GM12878 (cell line): ENCODE measurements at places on chromosomes 5 and 9.

DNA sequence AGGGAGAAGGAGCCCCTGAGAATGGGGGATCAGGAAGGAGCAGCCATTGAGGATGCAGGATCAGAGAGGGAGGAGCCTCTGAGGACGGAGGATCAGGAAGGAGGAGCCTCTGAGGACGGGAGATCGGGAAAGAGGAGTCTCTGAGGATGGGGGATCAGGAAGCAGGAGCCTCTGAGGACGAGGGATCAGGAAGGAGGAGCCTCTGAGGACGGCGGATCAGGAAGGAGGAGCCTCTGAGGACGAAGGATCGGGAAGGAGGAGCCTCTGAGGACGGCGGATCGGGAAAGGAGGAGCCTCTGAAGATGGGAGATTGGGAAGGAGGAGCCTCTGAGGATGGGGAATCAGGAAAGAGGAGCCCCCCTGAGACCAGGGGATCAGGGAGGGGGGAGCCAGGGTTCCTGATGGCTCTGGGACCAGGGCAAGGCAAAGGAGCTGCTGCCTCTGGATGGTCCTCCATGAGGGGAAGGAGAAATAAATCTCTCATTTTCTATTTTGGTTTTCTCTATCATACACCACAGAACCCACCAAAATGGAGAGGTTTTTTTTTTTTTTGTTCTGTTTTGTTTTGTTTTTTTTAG is 22.6 kb upstream of the SARDH start:
- DNase-seq: no peak

GRCh38 chr5:369151-369868 is 47.8 kb downstream of the AHRR start:
- peak; percentile 40 for DNase-seq

DNA sequence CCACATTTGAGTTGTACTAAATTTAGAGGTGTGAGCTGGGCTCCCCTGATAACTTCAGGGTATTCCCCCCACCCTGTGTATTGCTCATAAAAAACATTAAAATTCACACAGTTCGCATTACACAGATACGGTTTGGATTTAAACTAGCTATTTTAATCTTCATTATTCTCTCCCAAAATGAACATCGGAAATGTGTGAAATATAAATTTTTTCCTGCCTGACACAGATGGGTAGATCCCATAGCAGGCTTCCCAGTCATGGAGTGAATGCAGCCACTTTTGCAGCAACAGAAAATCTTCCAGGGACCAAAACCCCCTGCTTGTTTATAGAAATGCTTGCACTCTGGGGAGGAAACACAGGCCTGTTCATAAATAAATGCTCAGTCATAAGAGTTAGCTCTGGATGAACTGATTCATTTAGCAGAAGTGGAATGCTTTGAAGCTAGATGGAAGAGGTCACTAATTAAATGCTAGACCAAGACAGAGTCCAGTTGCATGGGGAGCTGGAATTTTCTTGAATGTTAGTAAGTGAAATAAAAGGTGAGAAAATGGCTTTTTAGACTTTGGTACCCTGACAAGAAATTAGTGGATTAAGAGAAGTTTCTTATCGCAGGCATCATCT is 115.6 kb downstream of the PDE8B start:
- no peak for DNase-seq

DNA sequence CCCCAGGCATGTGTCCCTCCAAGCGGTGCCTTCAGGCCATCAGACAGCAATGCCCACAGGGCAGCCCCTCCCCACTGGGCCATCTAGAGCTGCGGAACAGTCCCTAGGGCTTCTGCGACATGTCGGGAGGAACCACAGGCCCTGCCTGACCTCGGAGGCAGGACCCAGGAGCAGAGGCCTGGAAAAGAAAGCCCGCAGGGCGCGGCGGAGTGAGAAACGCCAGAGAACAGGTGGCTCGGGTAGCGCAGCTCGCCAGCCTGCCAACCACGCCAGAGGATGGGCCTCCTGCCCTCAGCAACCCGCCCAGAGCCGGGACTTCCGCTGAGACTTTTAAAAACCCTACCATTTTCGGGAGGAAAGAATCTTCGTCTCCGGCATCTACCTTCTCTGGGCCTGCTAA is 715 bp downstream of the LCN8 start:
- DNase-seq: no peak

DNA sequence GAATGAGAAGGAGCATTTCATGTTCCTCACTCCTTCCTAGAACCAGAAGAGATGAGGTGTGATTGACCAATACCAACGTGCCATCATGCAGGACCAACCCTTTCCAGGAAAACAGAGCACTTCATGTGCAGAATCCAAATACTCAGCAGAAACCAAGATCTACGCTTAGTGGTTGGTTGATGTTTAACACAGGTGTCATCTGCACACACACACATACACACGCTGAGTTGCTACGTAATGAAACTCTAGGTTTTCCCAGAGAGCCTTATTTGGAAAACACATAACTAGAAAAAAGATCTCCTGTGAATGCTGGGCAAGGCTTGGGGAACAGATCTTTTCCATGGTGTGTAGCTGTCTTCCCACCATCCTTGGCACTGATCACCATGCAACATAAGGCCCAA is 21.1 kb upstream of the ZNF622 start:
- no peak for DNase-seq

DNA sequence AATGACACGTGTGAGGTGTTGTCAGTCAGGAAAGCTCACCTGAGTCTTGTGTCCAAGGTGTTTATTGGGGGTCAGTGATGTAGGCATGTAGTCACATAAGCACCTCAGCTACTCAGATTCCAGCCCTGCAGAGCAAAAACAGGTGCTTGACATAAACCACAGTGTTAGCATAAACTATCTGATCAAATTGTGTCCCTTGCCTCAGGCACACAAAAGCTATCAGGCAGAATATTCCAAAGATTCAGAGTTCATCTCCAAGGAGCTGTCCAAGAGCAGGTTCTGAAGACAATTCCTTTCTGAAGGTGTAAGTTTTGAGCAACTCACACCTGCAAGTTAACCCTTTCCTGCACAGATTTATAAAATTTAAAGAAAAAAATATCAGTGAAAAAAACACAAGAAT is 102.2 kb upstream of the ITGA1 start:
- no peak for DNase-seq

DNA sequence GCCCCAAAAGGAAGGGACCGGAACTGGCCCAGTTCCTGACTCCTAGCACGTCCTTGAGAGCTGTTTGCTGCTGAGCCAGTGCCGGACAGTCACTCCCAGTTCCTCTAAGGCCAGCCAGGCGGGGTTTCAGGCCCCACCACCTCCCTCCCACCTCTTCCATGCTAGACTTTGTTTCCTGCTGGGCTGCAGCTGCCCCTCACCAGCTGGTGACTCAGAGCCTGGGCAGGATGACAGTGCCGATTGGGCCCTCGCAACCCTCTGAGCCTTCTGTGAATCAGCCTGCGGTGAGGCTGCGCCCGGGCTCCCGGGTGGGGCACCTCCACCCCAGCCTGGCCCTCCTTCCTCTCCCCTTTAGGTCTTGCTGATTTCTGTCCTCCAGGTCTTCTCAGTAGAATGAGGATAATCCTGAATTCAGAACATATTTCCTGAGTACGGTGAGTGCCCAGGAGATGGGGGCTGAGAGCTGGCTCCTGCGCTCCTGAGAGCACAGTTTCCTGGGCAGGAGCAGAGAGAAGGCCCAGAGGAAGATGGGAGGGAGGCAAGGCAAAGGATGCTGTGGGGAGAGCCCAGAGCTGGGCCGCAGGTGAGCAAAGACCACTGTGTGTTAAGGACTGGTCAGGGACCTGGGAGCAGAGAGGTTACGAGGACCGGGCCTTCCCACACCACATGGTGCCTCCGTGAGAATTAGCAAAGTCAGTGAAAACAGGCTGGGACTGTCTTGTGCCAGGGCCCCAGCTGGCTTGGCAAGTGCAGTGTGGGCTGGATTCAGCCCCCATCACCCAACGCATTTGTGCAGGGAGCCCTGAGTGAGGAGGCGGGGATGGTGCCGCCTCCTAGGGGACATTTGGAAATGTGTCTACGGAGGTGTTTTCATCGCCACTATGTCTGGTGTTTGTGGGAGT is 32.9 kb upstream of the STXBP1 start:
- DNase-seq: peak; percentile 32

DNA sequence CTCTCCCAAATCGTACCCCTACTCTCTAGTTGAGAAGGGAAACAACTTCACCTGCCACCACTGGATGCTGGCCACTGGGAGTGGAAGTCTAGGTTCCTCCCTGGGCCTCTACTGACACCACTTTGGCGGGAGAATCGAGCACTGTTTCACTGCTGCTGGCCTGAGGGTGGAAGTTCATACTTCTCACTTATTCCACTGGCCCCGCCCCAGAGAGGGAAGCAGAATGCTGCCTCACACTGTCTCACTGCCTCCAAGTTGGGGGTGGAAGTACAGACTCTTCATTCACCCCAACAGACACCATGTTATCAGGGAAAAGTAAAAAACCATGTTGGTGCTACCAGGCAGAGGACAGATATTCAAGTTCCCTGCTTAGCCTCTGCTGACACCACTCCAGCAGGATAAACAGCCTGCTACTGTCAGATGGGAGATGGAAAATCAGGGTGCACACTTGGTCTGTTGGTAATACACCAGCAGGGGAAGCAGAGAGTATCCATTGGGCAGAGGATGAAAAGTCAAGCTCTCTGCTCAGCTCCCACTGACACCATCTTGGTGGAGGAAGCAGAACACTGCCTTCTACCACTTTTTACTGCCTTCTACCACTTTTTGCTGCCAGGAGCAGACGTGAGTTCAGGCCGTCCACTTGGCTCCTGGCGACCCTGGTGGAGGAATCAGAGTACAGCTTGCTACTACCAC is 159.4 kb downstream of the SIL1 start:
- DNase-seq: no peak

DNA sequence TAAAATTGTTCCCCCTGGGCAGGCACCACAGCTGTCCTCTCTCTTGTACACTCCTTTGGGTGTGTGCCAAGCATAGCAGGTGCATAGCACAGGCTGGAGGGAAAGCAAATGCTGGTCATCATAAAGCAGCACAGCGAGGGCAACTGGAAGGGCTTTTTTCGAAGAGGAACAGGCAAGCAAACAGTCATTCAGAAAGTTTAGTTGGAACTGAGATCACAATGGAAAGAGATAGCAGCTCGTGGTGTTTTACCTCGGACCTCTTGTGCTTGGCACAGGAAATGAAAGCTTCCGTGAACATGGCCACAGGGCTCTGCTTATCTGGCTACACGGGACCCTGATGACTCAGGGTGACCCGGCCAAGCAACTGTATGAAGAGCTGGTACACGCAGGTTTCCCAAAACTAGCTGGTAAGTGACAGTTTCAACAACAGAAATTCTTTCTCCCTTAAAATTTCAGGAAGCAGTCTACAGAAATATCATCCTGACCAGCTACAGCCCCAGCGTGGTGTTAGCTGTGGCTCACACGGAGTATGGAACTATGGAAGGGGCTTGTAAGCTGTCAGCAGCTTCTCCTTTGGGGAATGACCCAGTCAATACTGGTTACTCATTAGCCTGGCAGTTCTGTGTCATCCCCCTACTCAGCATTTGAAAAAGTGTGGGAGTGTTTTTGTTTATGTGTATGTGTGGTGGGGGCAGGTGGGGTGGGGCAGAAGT is 48.1 kb downstream of the POC5 start:
- peak; percentile 78 for DNase-seq

- no peak for DNase-seq
Observed at GRCh38 chr9:84140535-84141101, 160.0 kb downstream of the RMI1 start.

DNA sequence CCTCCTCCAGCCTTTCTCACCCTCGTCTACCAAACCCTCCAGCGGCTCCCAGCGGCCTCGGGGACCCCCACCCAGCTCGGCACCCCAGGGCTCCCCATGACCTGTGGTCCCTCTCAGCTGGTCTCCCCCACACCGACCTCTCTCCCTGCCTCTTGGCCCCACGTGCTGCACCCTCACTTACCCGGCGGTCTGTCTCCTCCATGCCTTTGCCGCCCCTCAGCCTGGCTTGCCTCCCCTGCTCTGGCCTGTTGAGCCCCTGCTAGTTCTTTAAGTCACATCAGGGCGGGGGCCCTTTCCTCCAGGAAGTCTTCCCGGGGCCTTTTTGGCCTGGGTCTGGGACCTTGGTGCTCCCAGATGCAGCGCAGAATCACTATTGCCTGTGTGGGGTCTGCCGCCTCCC is 81.5 kb downstream of the LMX1B start:
- no peak for DNase-seq

GRCh38 chr5:172749076-172749475 is 21.9 kb downstream of the DUSP1 start:
- no peak for DNase-seq

DNA sequence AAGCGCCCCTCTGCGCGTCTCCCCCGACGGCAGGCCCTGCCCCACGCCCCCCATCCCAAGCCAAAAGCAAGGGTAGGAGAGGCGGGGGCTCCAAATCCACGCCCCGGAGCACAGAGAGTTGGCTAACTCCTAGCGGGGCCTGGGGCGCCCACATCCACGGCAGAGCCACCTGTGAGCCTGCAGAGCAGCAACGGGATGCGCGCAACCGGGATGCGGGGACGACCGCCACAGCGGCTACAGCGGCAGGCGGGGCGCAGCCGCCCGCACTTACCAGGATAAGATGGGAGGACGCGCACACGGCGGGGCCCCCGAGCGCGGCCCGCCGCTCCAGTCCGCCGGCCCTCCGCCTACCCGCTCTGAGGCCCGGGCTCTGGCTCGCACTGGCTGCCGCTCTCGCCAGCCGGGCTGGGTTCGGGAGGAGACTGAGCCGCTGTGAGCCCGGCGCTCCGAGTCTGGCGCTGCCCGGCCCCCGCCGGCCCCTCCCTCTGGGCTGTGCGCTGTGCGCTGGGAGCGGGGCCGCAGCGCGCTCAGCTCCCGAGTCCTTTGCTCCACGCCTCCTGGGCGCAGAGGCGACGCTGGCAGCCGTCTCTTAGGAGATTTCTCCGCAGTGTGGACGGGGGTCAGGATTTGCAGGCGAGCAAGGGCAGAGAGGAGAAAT is at the start of gene SLC24A2:
Gene SLC24A2, minus strand, starts transcription at position 424 of the 658 bp plus-strand sequence.
- DNase-seq: no peak

GRCh38 chr9:91059713-91060112 is 258.1 kb downstream of the SYK start:
- DNase-seq: no peak

GRCh38 chr9:98045234-98046179 is 11.0 kb upstream of the NANS start:
- peak; percentile 84 for DNase-seq

GRCh38 chr9:134688231-134688630 is 46.6 kb downstream of the COL5A1 start:
- DNase-seq: no peak

GRCh38 chr5:131628990-131629389 is 6.0 kb downstream of the RAPGEF6 start:
- no peak for DNase-seq

GRCh38 chr5:119083679-119084078 is 12.8 kb downstream of the DMXL1 start:
- DNase-seq: no peak

DNA sequence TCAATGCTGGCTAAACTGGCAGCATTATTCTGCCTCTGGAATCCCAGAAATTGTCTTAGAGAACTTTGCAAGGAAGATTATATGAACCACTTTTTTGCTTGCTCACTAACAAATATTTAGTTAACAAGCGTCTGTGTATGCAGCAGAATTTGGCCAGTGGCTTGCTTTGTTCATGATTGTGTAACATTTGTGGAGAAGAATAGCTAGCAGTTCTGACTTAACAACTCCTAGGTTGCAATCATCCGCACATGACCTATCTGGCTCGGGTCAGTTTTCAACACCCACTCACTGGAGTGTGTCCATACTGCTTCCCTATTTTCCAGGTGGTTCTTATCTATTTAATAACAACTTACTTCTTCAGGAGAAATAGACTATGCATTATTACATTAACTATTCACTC is 98.5 kb downstream of the SNX18 start:
- no peak for DNase-seq
